ENCODE measurements at places on chromosomes 4 and X.

DNA sequence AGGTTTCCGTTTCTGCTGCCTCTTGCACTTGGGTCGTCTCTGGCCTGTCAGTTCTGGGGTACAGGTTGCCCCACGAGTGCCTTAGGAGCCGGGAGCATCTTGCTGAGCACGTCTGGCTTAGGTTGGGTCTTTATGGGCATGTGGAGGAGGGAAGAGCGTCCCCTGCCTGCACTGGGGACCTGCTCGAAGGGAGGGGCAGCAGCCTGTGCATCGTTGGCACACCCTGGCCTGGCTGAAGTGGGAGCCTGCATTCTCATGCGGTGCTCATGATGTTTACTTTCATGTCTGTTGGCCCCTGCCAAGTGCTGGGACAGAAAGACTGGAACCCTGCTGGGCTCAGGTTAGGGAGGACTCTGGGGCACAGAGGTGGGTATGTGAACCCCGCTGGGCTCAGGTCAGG lies 23.8 kb upstream of the TADA2B start:
- DNase-seq = no peak

DNA sequence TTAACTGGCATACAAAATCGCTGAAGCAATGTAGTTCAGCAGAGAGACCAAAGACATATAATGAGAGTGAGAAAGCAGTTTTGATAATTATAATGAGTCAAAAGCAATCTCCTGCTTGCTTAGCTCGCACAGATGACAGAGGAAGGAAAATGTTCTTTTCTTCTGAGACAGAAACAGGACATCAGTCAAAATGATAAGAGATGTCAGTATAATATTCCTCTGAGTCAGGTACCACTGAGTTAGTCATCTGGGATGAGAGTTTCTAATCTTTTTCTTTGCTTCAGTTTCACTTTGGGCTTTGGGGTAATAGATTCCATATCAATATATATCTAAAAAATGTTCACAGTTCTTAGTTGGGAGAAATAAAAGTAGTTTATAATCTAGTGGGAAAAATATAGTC lies 387.2 kb downstream of the PCDH7 start:
- DNase-seq = no peak

GRCh38 chr4:7027913-7028312 lies 15.3 kb upstream of the TADA2B start:
- DNase-seq = no peak

DNA sequence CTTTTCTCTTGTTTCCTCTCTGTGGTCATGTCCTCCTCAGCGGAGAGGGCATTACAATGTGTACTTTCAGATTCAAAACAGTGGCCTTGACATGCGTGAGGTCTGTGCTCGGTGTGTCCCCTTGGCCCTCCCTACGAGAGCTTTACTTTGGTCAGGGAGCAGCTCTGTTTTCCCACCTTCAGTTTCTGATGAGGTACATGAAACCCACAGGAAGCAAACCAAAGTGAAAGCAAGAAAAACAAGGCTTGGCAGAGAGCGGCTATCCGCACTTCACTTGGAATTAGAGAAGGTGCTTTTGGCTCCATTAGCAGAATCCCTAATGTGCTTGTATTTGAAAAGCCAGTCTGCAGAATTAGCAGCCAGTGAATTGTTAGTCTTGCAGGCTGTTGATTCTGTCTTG lies 19.5 kb upstream of the BOD1L1 start:
- no peak for DNase-seq

DNA sequence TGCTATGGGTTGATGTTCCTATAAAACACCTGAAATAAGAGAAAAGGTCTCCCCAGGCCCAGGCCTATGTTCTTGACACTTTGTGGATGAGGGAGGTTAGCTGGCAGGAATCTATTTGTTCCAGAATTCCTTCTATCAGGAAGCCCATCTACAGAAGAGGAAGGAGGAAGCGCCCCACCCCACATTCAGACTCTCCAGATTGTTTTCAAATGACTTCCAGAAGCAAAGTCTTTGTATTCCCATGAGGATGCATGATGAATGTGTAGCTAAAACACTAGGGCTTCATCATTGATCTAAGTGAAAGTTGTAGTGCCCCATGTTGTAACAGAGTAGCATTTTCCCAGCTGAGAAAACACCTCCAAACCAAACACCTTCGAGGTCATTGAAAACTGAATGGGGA lies 16.4 kb downstream of the OTC start:
- no peak for DNase-seq

- DNase-seq = no peak
Observed at GRCh38 chrX:40651620-40652223, 4.4 kb upstream of the CXorf38 start.

- no peak for DNase-seq
Observed at GRCh38 chr4:156837625-156838345, 133.8 kb downstream of the PDGFC start.

DNA sequence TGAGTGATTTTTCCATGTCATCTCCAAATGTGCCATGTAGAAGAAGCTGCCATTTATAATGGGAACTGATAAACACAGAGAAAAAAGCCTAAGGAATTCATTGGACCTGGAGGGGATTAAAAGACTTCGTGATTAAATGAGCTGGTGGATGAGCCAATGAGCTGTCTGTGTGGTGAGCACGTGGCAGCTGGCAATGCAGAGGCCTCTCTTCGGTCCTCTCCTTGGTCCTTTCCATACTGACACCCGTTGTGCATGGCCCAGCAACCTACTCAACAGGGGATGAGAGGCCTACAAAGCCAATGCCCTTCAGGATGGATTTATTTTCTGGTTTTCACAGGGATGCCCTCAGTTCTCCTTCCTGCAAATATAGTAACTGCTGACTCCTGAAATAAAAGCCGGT lies 87.7 kb upstream of the STS start:
- DNase-seq = no peak

DNA sequence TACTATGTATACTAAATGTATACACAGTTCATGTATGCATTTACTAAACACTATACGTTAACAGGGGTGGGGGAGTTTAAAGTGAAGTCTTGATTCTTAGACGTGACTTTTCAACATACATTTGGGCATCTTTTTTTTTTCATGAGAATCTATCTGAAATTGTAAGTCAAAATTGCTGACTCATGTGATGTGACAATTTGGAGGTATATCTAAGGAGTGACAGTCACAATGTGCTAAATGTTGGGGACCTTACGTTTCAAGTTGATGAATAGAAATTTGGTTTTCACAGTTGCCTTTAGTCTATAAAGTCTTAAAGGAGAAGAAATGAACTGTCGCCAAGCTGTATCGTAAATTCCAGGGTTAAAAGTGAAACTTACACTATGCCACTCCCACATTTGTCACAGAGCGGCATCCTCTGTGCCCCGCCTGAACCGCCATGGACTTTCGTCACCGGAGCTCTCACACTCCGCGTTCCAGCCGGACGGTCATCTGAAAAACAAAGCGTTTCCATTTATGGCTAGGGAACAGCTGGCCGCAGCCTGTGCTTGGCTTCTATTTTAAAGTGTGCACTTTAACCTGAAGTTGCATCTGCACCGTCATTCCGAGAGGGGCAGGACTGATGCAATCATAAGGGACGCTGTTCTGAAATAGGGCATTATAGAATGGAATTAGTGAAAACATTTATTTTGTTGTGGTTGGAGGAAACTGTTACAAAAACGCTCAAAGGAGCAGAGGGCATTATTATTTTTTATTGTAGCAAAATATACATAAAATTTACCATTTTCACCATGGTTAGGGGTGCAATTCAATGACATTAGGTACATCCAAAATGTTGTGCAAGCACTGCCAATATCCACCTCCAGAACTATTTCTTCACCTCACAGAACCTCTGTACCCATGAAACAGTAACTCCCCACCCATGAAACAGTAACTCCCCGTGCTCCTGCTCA lies 30.9 kb downstream of the PDLIM3 start:
- DNase-seq = no peak

All from fibroblast of skin of left biceps (primary cell).